ENCODE measurements at places on chromosomes 16 and 17. TPM values are rescaled to one million over a fixed set of nuclear protein-coding genes. Genes with fewer than 3 reads are reported as not detected.

CTF1 gene
- 3.8 TPM for total RNA-seq

DNA sequence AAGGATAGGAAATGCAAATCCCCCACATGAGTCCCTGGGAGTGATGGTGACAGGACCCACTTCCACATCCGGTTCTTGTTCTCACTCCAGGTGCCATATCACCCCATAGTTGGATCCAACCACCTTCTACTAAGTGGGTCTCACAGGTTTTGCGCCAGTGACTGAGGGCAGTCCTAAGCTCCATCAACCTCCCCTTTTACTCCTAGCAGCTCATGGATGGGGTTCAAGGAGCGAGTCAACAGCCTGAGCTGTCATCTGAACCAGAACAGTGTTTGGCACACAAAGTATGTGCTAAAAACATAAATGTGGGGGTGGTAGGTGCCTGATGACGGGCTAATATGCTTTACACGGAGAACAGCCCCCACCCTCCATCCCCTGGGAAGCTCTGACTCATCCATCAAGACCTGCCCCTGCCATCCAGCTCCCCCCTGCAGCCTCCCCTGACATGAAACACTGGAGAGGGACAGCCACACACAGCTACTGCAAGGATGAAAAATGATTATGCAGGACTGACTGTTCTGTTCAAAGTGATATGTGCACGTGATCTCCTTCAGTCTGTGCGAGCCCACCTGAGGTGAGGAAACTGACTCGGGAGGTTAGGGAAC, 143.2 kb upstream of the CDH5 start:
- DNase-seq = no peak

DNA sequence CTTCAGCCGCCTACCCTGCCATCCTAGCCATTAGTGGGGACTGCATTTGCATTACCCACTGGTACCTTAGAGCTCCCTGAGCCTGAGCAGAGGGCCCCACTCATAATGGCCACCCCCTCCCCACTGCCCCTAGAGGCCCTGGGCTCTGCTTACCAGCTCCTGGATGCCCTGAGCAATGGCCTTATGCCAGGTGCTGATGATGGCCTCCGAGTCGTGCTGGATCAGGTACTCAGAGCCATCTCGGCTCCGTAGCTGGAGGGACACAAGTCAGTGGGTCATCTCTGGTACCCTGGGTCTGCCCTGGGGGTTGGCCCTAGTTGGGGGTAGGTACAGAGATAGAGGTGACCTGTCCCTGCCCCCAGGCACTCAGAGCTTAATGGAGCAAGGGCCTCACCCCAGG, 34.9 kb downstream of the ARHGAP27 start:
- DNase-seq = no peak

- DNase-seq = no peak
Measured at GRCh38 chr17:72064606-72065193, 56.1 kb upstream of the SOX9 start.

CSH2 gene
- total RNA-seq = not detected

DNA sequence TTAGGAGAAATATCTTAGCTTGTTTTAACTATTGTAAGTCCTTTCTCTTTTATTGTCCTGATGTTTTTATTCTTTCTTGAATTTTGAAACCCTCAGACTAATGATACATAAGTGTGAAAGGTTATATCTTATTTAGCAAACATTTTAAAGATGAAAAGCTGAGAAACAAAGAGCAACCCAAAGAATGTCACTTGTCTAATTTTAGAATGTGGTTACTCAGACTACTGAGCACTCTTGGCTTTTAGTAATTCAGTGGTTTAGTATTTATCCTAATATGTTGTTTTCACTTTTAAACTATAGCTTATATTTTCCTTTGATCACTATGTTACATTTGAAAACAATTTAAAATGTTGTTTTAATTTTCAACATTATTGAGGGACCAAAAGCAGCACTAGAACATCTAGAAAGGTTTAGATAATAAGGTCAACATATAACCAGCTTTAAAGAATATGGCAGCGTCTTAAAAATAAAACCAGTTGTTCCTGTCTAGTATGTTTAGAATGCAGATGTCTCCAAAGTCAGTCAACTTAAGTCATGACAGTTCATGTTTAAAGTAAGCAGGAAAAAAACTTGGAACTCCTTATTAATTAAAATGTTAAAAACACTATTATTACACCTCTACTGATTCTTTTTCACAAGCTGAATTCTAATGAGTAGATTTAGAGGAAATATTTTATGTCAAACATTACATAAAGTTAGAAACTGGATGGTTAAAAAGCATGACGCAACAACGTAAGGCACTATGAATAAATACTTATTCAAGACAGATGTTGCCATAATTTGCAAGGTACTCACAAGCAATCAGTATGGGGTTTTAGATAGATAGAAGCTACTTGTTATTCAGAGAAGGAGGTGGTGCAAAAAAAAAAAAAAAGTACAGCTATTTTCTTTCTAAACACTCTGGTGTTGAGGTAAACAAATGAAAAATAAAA, 2.4 kb downstream of the MBTD1 start:
- DNase-seq = no peak

- no peak for DNase-seq
Measured at GRCh38 chr17:18988546-18989173, 15.9 kb downstream of the FAM83G start.

- no peak for DNase-seq
Measured at GRCh38 chr16:52721331-52721730, 174.4 kb upstream of the TOX3 start.

METTL2A gene
- 21.4 TPM for total RNA-seq

DNA sequence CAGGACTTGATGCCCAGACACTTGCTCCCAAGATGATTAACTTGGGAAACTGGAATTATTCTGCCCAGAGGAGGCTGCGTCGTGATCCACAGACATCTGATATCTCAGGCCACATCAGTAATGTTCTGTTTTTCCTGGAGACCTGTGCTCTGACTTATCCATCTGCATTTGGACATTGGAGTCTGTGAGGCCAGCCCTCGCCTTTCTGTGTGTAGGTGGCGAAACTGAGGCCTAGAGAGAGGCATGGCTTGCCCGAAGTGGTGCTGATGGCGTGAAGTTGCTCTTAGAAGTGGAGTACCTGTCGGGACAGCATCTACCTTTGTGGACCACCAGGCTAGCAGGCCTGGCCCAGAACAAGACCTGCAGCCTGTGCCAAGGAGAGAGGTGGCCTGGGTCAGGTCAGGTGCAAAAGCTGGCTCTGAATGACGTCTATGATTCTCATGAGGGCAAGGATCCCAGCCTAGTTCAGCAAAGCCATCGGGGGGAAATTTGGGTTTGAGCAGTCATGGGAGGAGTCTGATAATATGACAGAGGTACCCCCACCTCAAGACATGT, 186.8 kb upstream of the ZNF469 start:
- no peak for DNase-seq

DNA sequence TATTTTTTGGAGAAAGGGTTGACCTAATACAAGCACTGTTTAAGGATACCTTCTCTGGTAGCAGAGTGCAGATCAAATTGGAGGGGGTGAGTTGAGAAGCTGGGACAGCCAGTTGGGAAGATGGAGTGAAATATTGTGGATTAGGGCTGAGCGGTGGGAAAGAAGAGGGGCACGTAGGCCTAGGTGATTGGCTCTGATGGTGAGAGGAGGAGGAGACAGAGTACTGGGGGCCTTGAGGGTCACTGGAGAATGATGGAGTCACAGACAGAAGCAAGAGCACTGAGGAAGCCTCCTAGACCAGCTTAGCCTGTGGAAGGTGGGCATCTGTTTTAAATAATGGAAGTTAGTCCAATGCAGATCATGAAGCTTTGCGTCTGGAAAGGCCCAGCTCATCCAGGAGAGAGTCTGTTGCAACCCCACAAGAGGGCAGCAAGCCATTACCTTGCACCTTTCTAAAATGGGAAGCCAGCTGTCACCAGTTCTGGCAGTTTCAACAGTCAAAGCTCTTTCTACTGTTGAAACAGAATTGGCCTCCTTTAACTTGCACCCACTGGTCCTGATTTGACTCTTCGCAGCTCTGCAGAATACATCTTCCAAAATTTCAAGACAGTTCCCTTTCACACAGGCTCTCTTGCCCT, 11.8 kb downstream of the SLC9A5 start:
- DNase-seq = no peak

DNA sequence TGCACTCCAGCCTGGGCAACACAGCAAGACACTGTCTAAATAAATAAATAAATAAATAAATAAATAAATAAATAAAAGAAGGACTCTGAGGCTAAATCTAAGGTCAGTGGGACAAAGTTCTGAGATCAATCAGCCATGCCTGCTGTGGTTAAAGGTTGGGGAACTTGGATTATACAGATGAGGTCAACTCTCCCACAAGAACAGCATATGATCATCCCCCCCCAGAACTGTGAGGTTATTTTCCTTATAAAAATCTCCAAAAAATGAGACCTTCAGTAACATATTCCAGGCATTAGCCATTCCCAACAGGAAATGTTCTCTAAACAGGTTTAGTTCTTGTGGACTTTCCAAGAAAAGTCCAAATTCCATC, 90.3 kb downstream of the C16orf95 start:
- no peak for DNase-seq

DNA sequence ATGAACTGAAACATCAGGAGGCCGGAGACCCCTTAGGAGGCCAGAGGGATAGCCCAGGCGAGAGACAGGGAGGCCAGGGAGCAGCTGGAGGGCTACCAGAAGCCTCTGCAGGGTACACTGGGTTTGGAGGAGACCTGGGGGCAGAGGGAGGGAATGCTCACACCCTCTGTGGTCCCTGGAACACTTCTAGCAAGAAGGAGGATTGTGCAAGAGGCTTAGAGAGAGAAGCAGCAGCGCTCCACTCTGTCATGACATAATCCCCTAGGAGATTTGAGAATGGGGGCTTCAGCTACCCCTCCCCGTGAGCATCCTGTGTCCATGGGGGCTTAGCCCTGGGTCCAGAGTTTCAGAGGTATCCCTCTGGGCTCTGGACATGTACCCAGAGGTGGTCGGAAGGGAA, 15.8 kb downstream of the GPR142 start:
- no peak for DNase-seq

CHD9NB gene
- not detected for total RNA-seq

GSG1L gene
- total RNA-seq = 10.8 TPM

- peak; percentile 48 for DNase-seq
Measured at GRCh38 chr16:13909872-13910303, 10.1 kb upstream of the ERCC4 start.

CDR2 gene
- total RNA-seq = 22.7 TPM

MPP3 gene
- total RNA-seq = 10.1 TPM

CXCL16 gene
- 11.8 TPM for total RNA-seq

FOXL1 gene
- total RNA-seq = 1.7 TPM

P2RX5 gene
- 20.8 TPM for total RNA-seq

DNA sequence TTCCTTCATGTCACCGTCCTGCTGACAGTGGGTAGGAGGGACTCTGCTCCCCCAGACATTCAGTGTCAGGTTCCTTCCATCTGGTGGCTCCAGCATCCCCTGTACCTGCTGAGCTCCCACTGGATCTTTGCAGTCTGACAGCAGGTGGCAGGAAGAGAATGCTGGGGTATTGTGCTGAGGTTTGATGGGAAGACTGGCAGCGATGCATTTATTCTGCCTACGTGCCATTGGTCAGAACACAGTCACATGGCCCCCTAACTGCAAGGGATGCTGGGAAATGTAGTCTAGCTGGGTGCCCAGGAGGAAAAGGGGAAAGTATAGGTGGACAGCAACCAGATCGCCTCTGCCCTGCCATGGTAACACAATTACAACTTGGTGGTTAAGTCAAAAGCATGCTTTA, 44.4 kb downstream of the IRX3 start:
- DNase-seq = peak; percentile 35

- DNase-seq = no peak
Measured at GRCh38 chr17:17740615-17741348, 59.5 kb downstream of the RAI1 start.

DNA sequence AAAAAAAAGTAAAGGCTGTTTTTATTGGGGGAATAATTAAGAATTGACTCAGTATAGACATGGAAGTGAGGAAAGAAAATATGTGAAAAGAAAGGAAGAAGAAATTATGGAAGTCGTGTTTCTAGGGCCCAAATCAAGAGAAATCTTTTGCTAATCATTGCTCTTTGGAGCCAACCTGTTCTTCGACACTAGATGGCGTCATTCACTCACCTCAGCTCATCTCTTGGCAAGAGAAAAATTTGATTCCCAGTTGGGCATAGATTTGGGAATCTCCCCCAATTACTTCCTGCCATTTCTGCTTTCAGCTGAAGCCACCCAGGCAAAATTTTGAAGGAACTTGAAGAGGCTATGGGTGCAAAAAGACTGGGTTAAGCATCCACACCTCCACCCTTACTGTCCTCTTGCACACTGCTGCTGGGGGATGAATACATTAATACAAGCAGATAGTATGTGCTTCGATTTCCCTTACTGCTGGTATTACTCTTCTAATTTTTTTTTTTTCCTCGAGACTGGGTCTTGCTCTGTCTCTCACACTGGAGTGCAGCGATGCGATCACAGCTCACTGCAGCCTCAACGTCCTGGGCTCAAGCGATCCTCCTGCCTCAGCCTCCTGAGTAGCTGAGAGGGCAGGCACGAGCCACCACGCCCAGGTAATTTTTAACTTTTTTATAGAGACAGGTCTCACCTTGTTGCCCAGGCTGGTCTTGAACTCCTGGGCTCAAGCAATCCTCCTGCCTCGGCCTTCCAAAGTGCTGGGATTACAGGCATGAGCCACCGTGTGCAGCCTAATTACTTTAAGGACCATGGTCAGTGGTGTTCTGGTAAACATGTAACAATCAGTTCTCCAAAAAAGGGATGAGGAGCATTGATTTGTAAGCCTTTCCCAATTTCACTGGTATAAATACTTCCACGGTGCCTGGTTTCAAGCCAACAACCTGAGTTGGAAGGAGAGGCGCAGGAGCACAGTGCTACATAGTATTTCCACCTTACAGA, 13.5 kb downstream of the PSMD7 start:
- DNase-seq = no peak

STX1B gene
- 326 TPM for total RNA-seq

TIGD7 gene
- 12.1 TPM for total RNA-seq

IGF2BP1 gene
- not detected for total RNA-seq

DNA sequence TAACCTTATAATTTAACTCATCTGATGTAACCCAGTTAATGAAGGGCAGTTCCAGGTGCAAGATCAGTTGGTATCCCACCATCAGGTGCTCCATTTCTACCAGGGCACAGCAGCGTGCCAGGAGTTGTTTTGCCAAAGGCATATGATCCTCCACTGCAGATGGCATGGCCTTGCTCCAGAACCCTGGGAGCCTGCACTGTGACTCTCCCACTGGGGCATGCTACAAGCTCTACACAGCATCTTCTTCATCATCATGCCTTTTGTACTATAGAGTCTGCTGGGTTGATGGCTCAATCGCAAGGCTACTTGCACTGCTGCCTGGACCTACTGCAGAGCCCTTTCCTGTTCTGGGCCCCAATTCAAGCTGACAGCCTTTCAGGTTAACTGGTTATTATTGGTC, 11.3 kb upstream of the MAPT start:
- DNase-seq = peak; percentile 27

CDH3 gene
- 6.2 TPM for total RNA-seq

CACNG5 gene
- 4.1 TPM for total RNA-seq

All from dorsolateral prefrontal cortex (tissue), 122 donors.